ENCODE measurements at places on chromosomes 2 and 18.

- DNase-seq = no peak
These were observed 2.2 kb downstream of the EPHA4 start for GRCh38 chr2:221569871-221570270.

- DNase-seq = no peak
These were observed 286.8 kb downstream of the RAD51AP2 start for GRCh38 chr2:17231394-17231965.

GRCh38 chr18:23872701-23873550 lies 141.6 kb upstream of the TTC39C start:
- no peak for DNase-seq

GRCh38 chr2:100893392-100894104 lies 73.6 kb downstream of the NPAS2 start:
- DNase-seq = no peak

DNA sequence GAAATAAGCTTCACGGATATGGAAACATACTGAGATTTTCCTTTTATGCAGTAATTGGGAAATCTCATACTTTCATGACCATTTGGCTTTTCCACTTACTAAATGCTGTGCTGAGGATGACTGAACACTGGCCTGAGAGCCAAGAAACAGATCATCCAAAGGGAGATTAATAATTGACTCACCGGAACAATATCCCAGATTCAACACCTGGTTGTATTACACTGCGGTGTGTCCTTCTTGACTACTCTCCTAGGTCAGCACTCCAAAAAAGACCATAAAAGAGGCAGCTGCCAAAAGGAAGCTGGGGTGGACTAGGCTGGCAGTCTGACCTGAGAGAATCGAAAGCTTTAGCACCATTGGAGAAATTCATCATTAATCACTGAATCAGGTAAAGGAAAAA lies 469.1 kb downstream of the CBLN2 start:
- DNase-seq = no peak

DNA sequence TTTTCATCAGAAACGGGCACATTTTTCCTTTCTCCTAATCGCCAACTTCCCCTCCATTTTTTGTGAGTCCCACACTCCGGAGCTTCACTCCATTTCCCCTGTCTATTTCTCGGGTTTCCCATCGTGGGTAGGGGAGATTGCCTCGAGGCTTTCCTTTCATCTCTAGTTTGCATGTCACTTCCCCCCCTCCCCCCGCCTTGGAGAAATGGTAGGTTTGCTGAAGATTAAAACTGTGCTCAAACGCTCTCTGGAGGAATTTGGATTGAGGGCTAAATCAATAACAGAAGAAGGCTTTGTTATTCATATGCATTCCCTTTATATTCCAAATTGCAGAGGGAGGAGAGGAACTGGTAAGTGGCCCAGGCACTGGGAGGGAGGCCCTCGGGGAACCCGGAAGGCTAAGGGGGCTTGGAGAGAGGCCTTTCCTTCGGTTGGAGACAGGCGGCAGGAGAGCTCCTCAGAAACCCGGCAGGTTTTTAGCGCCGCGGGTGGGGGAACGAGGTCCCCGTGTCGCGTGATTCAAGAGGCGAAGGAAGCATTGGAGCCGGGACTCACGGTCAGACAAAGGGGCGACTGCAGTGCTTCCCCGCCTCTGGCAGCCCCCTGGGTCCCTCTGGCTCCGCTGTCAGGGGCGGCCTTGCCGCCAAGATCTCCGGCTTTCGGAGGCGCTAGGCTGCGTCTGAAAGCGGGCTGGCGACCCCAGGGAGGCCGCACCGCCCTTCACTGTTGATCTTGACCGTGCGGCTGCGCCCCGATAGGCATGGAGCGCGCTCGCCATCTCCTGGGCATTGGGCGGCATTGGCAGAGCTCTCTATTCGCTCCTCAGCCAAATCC lies 2.4 kb upstream of the HOXD12 start:
- DNase-seq = peak; percentile 90

- peak; percentile 71 for DNase-seq
These were observed 46.2 kb downstream of the PKP4 start for GRCh38 chr2:158502974-158503373.

DNA sequence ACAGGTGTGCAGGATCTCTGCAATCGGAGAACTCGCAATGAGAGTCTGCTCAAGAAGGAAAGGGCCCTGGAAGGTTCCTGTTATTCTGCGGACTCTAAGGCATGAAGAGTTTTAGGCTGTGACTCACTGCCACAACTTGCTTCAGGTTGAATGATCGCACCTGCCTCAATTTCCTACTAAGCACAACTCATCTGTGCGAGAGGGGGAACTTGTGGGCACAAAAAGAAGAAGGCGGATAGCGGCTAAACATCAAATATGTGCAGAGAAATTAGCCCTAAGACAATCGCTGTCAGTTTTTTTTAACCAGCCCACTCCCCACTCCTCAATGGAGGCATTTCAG lies 14.0 kb upstream of the CREG2 start:
- no peak for DNase-seq

GRCh38 chr2:134462791-134463698 lies 209.2 kb downstream of the MGAT5 start:
- DNase-seq = no peak

DNA sequence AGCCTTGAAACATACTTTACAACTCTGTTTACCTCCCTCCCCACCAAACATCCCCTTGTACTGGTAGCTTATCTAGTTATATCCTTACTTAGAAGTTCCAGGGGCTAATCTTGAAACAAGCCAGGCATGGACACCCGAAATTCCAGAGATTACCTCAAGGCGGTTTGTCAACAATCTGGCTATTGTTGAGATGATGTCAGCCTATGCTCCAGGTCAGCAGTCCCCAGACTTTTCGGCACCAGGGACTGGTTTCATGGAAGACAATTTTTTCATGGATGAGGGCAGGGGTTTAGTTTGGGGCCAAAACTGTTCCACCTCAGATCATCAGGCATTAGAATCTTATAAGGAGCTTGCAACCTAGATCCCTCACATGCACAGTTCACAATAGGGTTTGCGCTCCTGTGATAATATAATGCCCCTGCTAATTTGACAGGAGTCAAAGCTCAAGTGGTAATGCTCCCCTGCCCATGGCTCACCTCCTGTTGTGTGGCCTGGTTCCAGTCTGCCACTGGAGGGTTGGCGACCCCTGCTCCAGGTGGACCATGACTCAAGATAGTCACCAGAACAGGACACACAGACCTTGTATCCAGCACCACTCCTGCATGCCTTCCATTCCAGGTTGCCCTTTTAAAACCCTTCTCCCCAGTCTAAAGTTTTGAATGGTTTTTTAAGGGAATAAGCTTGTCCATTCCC lies 171.2 kb downstream of the SPAG16 start:
- DNase-seq = no peak

GRCh38 chr2:21860907-21861306 lies 737.1 kb downstream of the TDRD15 start:
- DNase-seq = no peak

GRCh38 chr2:79723830-79724229 lies 211.0 kb downstream of the CTNNA2 start:
- DNase-seq = peak; percentile 71

- DNase-seq = no peak
These were observed 715.6 kb downstream of the EPHA4 start for GRCh38 chr2:220856486-220856885.

GRCh38 chr18:12628706-12629702 lies 28.9 kb downstream of the SPIRE1 start:
- DNase-seq = peak; percentile 45

GRCh38 chr2:227179988-227180685 lies 15.7 kb downstream of the COL4A3 start:
- DNase-seq = peak; percentile 14

- no peak for DNase-seq
These were observed 69.0 kb upstream of the C2orf15 start for GRCh38 chr2:99072551-99072950.

- DNase-seq = no peak
These were observed 7.7 kb upstream of the PXDN start for GRCh38 chr2:1751767-1752725.

DNA sequence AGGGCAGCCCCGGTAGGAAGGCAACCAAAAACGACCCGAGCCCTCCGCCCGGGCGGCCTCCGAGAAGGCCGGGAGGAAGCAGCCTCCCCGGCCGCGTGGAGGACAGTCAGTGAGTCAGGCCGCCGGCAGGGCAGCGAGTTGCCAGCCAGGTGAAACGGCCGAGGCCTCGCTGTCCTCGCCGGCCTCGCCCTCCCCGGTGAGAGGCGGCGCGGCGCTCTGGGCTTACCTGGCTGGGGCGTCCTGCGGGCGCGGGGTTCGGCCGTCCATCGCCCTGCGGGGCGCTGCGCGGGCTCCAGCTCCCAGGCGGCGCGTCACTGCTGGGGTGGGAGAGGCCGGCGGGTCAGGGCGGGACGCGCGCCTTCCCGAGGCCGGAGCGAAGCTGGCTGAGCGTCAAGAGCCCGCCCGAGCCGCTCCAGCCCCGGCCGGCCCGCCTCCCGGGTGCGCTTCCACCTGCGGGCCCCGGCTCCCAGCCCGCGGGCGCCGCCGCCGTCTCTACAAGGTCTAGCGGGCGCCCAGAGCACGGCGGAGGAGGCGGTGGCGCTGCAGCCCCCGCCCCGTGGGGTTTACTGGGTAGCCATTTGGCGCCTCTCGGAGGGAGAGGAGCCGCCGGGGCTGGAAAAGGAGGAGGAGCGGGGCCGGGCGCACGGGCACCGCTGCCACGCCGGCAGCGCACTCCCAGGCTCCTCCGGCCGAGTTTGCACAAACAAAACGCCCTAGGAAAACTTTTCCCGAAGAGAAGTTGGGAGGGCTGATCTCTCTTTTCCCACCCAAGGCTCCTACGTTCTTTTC lies 499 bp downstream of the COBLL1 start:
- DNase-seq = peak; percentile 85

DNA sequence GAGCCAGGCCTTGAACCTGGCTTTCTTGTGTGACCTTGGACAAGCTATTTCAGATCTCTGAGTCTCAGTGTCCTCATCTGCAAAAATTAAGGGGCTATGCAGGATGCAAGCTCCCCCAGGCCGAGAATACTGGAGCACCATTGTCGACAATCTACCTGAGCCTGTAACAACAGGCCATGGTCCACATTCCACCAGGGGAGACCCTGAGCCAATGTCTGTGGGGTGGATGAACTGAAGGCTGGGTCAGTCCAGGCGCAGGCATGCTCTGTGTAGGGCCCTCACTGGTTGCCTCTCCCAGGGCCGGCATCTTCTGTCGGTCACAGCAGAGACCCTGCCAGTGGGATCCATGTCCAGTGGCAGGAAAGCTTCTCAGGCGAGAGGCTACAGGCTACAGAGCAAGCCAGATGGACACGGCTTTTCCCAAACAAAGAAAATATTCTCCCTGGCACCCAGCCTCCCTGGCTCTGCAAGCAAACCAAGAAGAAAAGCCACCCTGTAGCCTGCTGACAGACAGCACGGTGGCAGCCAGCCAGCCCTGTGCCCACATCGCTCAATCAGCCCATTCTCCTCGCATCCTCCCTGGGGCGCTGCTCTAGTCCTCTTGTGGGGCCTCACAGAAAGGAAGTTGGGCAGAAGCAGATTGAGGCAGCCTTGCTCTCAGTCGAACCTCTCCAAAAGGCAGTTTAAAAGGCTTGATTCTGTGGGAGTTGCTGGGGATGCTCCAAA lies 48.7 kb upstream of the FZD7 start:
- DNase-seq = no peak

- DNase-seq = no peak
These were observed 235.3 kb downstream of the RDH14 start for GRCh38 chr2:18325118-18325517.

DNA sequence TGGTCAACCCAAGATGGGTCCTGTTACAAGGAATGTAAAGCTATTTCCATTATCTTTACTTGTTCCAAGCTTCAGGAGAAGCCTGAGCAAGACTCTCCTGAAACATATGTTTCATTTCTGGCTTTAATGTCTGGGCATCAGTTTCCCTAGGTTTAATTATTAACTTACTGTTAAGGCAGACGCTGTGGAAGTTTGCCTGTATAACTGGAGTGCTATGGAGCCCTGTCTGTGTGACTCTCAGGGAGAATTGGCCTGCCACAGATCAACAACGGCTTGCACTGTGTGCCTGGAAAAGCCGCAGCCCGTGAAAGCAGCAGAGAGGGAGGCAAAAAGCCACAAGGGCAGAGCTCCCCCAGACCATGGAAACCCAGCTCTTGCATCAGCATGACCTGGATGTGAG lies 22.1 kb upstream of the LONRF2 start:
- no peak for DNase-seq

- no peak for DNase-seq
These were observed 141.4 kb downstream of the MBP start for GRCh38 chr18:76991021-76991688.

DNA sequence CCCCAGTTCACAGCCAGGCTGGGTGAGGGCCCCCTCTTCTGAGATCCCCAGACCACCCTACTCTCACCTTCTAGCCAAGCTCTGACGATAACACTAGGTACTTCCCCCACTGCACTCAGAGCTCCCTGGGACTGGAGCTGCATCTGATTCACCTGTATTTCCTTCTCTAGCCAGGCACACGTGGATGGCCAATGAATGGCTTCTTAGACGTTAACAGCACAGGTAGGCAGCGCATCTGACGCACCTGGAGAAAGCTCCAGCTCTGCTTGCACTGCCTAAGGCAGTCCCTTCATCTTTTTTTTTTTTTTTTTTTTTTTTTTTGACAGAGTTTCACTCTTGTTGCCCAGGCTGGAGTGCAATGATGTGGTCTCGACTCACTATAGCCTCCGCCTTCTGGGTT lies 48.1 kb downstream of the GALNT14 start:
- no peak for DNase-seq

GRCh38 chr2:167928434-167928833 lies 319.0 kb downstream of the STK39 start:
- DNase-seq = no peak

- no peak for DNase-seq
These were observed 16.4 kb downstream of the TCF23 start for GRCh38 chr2:27164960-27165763.

GRCh38 chr2:28433215-28433614 lies 40.6 kb downstream of the FOSL2 start:
- DNase-seq = no peak

GRCh38 chr2:166419616-166419934 lies 43.8 kb upstream of the SCN9A start:
- DNase-seq = peak; percentile 13

GRCh38 chr2:44301111-44301510 lies 25.8 kb downstream of the SLC3A1 start:
- no peak for DNase-seq

GRCh38 chr2:75079575-75079974 lies 119.7 kb downstream of the TACR1 start:
- DNase-seq = no peak

DNA sequence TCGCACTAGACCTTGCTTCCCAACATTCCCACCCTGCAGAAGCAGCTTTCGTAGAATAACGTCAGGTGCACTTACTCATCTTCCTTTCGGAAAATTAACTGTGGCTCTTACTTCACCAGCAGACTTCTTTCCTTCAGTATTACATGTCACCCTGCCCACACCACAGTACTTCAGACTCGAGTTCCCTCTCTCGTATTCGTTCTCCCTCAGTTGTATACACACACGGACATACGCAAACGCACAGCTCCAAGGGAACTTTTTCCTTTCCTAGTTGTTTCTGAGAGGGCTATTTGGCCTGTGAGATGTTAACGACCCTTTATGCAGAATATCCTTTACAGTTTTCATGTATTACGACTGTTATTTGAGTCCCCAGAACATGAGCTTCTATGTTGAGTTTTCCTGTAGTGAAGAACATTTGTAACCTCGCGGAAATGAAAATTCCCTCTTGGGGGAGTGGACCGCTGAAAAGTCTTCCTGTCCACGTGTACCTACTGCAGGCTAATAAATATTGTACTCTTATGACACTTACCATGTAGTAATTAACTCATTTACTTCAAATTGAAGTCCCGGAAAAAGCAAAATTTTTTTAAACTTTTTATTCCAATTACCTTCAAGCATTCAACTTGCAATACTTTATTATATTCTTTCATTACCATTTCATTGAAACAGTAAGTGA lies 908 bp downstream of the ERLEC1 start:
- peak; percentile 32 for DNase-seq
